ENCODE measurements at places on chromosomes 1 and 21.

- DNase-seq = no peak
Measured at GRCh38 chr1:201898992-201899391, 10.3 kb downstream of the SHISA4 start.

DNA sequence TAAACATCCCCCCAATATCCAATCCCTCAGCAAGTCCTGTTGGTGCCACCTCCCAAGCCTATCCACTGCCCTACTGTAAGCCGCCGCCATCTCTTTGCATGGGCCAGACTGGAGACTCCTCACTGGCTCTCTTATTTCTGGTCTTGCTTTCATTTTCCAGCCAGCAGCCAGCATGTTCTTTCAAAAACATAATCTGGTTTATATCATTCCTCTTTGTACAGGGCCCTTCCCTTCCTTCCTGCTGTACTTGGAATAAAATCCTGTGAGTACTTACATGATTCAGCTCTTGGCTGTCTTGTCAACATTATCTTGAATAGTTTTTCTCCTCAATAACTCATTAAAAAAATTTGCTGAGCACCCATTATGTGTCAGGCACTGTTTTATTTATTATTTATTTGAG is 28.2 kb downstream of the TLR5 start:
- peak; percentile 35 for DNase-seq

- no peak for DNase-seq
Measured at GRCh38 chr1:180278596-180279395, 48.7 kb downstream of the LHX4 start.

DNA sequence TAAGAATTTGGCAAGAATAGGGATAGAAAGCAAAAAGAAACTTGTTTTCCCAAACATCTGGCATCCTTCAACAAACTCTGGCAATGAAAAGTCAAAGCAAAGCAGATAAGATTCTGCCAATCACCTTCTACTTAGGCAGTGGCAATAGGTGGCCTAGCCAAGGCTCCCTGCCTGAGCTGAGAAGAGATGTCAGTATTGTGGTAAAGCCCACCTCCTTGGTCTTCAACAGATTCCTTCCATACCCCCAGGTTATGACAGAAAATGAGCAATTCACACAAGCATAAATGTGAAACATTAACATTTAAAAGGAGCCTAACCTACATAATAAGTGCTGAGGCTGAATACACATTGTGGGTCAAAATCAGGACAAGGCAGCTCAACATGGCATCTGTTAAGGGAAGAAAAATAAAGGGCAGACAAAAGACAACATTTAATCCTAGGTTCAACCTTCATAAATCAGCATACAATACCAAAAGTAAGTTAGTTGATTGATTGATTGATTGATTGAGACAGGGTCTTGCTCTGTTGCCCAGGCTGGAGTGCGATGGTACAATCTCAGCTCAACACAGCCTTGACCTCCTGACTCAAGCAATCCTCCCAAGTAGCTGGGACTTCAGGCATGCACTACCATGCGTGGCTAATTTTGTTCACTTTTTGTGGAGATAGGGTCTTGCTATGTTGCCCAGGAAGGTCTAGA is 123.1 kb downstream of the AKT3 start:
- no peak for DNase-seq

GRCh38 chr1:41739061-41739955 is 179.4 kb downstream of the HIVEP3 start:
- peak; percentile 56 for DNase-seq

DNA sequence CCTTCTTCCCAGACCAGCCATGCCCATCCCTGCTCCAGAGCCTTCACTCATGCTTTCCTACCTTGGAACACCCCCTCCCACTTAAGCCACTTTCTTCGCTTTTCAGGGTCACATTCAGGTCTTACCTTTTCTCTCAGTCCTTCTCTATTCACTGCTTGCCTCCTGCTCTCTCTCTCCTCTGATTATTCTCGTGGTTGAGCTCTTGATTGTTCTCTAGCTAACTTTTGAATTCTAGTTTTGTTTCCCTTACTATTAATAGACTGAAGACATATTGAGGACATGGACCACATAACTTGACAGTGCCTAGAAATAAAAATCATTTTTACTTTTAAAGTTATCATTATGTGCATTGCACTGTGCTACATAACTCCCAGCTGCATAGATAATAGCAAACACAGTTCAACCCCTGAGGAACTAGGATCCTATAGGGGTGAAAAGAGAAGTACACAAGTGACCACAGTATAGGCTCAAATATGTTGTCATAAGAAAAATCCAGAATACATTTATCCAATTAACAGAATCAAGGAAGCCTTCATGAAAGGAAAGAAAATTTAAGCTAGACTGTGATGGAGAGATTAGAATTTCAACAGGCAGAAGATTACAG is 21.5 kb downstream of the INSL5 start:
- DNase-seq = no peak

- no peak for DNase-seq
Measured at GRCh38 chr1:18191481-18192155, 84.0 kb downstream of the IGSF21 start.

DNA sequence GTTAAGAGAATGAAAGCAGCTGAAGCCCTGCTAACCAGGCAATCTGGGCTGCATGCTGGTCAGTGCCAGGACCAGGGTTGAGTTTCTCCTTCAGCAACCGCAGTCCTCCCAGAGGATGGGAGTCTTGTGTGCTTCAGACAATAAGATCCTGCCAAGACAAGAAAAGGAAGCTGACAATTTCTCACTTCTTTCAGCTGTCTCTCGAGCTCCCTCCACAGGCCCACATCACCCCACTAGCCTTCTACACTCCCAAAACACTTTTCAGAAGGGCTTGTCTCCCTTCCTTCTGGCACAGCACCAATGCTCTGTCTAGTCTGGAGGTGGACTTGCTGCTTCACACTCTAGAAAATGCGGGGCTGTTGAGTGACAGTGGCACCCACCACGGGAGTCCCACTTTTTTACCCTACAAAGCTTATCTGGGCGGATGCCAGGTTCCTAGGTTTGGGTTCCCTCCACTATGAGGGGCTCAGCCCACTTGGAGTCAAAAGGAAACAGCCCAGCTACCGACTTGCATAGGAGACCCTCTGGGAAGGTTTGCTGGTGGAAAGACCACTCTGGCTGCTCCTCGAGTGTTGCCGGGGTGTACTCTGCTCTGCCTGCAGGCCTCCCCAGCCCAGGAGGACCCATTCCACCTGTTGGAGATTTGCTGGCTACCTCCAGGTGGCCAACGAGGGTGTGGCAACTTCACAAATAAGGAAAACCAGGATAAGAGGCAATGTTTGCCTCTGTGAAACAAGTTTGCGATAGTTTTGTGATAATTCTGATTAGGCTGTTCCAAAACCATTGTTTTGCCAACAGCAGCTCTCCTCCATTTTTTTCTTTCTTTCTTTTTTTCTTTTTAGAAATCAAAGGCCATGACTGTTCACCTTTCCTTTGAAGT is 68.9 kb downstream of the TENT5C start:
- DNase-seq = peak; percentile 64

DNA sequence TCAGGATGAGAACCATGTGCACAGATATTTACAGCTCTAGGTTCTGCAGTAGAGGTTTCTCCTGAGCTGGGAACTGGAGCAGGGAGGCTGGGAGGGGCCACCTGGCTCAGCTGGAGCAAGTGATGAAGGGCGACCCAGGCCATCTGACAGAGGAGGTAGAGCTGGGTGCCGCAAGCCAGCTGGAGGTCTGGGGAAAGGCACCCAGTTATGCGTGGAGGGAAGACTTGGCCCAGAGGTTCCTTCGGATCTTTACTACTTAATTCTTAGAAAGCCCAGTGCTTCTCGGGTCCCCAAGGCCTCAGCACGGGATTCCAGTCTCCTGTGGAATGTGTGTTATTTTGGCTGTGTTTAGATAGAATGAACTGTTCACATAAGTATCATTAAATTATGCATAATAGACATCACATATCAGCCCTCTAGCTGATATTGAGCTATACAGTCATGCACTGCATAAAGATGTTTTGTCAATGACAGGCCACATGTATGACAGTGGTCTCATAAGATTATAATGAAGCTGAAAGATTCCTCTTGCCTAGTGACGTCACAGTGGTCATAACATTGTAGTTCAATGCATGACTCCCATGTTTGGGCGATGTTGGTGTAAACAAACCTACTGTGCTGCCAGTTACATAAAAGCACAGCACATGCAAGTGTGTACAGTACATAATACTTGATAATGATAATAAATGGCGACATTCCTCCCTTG is 245.1 kb downstream of the RHOU start:
- no peak for DNase-seq

GRCh38 chr1:14369526-14370213 is 228.8 kb upstream of the KAZN start:
- DNase-seq = peak; percentile 20

GRCh38 chr1:180585994-180586359 is 27.2 kb downstream of the OVAAL start:
- DNase-seq = no peak
